Fibroblast of skin of scalp (primary cell): ENCODE measurements at places on chromosomes 4 and X.

GRCh38 chr4:107693132-107693531 is 26.9 kb downstream of the PAPSS1 start:
- DNase-seq: no peak

- no peak for DNase-seq
Observed at GRCh38 chrX:110055616-110056015, 52.7 kb downstream of the TMEM164 start.

GRCh38 chr4:189974056-189974455 is 33.4 kb downstream of the FRG1 start:
- no peak for DNase-seq

GRCh38 chr4:91118597-91118996 is 991.4 kb downstream of the CCSER1 start:
- no peak for DNase-seq

GRCh38 chr4:48499551-48500066 is 9.6 kb downstream of the ZAR1 start:
- no peak for DNase-seq
